GOT3 (cell line): ENCODE measurements at places on chromosomes 5 and 9.

DNA sequence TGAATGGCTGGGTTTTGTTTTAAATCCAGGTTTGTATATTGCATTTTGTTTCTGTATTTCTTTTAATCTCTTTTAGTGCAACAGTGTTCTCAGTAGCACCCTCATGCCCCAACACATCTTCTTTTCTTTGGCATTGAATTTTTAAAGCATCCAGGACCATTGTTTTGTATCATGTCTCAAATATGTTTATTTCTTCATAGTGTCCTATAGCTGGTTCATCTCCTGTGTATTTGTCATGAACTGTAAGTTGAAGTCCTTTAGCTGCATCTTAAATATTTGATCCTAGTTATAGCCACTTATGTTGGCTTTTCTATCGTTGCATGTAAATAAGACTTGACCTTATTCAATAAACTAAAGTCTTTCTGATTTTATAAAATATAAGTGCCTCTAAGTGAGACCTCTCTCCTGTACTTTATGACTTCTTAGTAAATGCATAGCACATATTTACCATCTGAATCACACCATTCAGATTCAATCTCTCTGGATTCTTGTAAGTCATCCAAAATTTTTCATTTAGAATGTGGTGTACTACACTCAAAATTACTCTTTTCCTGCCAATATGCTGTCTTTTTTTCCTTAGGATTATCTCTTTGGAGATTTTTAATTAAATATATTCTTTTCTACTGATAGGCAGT lies 21.0 kb upstream of the ERCC6L2 start:
- no peak for DNase-seq

DNA sequence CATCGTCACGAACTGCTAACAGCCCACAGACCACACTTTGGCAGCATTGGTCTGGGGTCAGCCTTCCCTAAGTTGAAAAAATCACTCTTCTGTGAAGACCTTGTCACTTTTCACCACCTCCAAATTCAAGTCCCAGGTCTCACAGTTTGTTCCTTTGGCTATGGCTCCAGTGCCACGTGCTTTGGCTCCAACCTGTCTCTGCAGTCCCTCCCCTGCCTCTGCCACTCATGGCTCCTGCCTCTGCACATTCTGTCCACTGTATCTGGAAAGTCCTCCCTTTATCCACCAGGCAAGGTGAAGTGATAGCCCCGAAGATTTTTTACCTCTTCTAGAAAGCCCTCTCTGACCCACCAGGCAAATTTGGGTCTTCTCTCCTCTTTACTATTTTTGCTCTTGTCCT lies 5.3 kb downstream of the CKMT2 start:
- DNase-seq, result no peak

- no peak for DNase-seq
Measured at GRCh38 chr5:170103447-170103846, 2.2 kb upstream of the FOXI1 start.

DNA sequence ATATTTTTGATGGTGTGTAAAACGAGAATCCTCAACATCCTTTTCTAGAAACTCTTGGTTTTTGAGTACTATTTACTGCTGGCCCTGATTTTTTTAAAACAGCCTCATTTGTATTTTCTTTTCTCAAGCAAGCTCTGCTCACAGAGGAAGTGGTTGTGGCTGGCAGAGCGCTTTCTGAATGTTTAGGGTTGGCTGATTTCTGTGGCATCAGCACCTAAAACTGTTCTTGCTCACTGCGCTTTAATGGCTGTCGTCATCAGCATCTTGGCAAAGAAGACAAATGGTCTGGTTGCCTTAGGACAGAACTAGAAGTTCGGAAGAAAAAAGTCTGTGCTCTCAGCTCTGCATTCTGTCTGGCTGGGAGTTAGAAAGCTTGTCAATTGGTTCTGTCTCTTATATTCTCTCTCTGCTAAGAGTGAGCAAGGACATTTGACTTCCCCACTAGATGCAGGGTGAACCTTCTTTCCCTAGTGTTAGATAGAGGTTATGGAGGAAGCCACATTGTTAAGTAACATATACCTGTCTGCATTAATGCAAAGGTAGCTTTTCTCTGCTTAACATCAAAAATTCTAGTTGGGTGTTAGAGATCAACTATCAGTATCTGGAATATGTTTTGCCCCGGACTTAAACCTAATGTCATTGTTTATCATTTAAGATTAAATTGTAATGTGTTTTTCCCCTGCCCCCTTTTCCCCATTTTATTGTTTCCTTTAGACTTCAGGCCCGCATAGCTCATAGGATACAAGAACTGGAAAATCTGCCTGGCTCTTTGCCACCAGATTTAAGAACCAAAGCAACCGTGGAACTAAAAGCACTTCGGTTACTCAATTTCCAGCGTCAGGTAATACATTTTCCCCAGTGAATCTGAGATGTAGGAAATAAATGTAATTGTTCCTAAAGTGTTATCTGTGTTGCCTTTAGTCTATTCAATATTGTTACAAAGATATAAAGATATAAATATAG lies 39.0 kb downstream of the SMARCA2 start:
- no peak for DNase-seq

DNA sequence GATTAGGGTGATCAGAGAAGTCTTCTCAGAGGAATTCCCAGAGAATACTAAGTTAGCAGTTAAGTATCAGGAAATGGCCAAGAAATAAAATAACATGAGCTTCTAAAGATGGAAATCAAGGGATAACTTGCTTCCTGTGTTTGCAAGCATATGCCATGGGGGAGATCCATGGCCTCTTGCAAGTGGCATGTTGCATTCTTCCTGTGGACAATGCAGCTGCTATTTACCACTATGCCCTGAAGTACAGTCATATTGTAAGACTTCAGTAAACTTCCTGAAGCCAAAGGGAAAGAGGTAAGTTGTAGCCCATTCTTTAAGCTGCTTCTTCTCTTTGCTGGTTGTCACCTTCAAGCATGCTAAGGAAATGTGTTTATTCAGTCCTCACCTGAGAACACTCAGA lies 154.7 kb upstream of the RUSC2 start:
- no peak for DNase-seq
